ENCODE measurements at places on chromosomes 1 and 21.
A peak's percentile ranks its signal among the peaks of the same experiment; 100 is the strongest.

- DNase-seq: no peak
Observed at GRCh38 chr1:14852291-14852690, 253.8 kb downstream of the KAZN start.

DNA sequence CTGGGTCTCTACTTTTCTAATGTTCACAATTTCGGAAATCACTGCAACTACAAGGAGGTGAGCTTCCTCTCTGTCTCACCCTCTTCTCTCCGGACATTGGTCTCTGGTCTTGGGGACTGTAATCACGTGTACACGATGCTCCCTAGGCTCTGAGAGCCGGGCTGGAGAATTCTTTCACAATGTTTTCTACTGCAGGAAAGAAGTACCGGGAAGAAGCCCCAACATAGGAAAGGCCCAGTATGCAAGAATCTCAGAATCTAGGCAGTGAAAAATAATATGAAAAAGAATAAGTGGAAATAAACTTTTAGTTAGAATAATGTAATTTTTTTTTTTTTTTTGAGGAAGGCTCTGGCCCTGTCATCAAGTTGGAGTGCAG, 13.5 kb upstream of the HJV start:
- no peak for DNase-seq

- DNase-seq: no peak
Observed at GRCh38 chr1:54354899-54355298, 51.3 kb downstream of the SSBP3 start.

DNA sequence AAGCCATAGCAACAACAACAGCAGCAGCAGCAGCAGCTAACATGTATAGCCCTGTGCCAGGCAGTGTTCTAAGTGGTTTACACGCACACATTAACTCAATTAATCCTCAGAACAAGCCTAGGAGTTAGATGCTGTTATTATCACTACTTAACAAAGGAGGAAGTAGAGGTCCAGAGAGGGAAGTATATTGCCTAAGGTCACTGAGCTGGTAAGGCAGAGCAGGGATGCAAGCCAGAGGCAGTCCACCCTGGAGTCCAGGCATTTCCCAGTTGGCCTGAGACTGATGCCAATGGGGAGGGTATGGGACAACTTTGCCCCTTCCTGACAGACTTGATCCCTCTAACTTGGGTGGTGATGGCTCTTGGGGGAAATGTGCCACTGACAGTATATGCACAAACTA, 6.8 kb downstream of the CDC14A start:
- no peak for DNase-seq

GRCh38 chr1:168832661-168833060, 103.7 kb upstream of the DPT start:
- no peak for DNase-seq

DNA sequence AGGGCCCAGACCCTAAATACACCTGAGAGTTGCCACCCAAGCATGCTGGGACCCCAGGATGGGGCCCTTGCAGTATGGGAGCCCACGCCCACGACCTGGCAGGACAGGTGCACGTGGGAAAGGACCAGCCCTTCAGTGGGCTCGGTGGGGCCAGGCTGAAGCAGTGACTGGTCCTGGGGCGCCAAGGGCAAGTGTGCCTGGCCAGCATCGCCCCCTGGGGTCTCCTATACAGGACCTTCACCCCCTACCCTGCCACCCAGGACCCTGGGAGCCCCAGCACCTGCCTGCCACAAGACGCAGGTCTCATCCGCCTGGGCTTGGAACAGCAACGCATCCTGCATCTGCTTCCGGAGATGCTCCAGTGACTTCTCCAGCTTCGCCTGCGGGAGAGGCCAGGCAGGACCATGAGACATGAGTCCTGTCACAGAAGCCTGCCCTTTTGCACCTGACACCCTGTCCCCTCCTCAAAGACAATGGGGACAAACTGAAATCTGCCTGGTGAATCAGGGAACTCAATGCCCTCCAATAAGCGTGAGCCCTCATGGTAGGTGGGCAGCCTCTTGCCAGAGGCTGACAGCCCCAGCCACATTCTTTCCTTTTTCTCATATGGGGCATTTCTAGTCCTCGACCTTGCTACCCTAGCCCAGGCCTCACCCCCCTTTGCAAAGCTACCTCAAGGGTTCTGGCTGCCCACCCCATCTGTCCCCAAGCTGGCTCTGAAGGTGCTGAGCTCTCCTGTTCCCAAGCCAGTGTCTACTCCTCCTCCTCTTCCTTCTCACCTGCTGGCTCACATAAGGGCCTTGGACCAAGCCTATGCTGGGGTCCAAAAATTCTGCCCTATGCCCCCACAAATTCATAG, 4.6 kb downstream of the TRIM11 start:
- no peak for DNase-seq

DNA sequence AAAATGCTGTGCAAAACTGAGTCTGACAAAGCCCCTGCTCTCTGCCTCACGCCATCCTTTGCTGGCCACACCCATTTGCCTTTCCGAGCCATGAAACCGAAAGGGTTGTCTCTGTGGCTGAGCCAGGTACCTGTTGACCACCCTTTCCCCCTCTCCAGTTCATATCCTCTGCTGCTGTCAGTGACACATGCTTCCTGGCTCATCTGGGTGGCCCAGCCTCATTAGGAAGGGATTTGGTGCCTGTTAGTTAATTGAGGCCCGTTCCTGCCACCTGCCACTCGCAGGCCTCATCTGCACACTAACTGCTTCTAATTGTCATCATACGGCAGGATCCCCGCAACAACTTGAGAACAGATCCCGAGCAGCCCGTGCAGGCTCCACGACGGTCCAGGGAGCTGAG, 79.2 kb downstream of the OLIG1 start:
- peak; percentile 88 for DNase-seq

GRCh38 chr1:209674957-209675564, at the start of gene G0S2:
Gene G0S2, plus strand, starts transcription at chr1:209675412. Its CDS starts 273 bp downstream, at chr1:209675685.
- DNase-seq: peak; percentile 61

- DNase-seq: no peak
Observed at GRCh38 chr21:38042246-38042645, 126.0 kb upstream of the KCNJ6 start.

GRCh38 chr1:235006132-235006721, 122.4 kb downstream of the TOMM20 start:
- no peak for DNase-seq

GRCh38 chr1:164602480-164603093, 43.6 kb downstream of the PBX1 start:
- peak; percentile 63 for DNase-seq

- DNase-seq: no peak
Observed at GRCh38 chr1:7586031-7586941, 184.8 kb upstream of the VAMP3 start.

DNA sequence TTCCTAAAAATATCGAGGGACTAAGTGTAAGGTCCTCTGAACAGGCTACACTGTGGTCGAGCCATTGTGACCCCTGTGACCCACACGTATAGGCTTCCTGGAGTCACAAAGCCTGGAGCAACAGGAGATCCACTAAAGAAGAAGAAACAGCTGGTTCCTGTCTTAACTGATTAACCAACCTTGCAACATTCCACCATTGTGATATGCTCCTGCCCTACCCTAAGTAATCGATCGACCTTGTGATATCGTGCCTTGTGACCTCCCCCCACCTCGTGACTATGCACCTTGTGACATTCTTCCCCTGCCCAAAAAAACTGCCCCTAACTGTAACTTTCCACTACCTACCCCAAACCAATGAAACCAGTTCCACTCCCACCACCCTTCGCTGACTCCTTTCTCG, 304.6 kb upstream of the FAM78B start:
- no peak for DNase-seq

DNA sequence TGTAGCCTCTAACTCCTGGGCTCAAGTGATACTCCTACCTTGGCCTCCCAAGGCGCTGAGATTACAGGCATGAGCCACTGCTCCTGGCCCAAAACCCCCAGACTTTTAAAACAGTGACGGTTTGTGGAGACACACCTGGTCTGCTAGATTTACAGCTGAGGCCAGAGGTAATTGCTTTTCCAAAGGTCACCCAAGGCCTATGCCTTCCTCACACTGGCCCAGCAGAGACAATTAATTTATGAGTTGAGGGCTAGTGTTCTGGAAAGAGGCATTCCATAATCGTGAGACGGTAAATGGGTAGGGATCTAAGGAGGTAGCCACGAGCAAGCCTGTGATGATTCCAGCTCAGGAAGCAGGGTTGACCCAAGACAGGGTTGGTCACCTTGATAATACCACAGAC, 12.4 kb upstream of the PARP1 start:
- no peak for DNase-seq

DNA sequence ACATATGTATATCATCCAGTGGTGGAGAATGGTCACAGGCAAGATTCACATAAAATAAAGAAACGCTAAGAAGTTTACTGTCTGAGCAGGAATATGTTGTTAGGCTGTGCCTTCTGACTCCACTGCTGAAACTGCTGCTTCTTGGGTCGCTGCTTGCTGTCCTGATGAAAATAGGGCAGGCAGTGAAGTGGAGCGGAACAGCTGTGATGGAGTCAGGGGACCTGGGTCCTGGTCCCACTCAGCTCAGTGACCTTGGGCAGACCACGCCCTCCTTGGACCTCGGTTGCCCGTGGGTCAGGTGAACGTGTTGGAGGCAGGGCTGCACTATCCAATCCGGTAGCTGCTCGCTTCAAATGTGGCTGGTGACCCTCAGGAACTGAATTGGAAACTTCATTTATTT, 33.4 kb upstream of the IFFO2 start:
- no peak for DNase-seq

- no peak for DNase-seq
Observed at GRCh38 chr21:35646606-35647005, 413.7 kb downstream of the SETD4 start.

DNA sequence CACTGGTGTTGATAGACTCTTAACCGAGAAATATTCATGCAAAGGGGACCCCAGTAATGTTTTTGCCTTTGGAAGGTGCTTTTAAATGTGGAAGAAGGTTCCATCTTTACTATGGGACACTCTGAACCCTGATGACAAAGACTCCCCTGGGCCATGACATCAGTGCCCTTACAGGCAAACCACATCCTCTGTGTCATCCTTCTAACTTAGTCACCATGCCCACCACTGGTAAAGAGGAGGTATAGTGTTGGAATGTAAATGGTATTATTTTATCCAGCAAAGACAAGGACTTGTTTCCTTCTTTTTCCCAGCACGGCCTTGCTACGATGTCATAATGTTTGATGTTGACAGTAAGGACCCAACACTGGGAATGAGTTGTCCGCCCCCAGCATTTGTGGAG, 12.6 kb downstream of the METTL13 start:
- DNase-seq: no peak

DNA sequence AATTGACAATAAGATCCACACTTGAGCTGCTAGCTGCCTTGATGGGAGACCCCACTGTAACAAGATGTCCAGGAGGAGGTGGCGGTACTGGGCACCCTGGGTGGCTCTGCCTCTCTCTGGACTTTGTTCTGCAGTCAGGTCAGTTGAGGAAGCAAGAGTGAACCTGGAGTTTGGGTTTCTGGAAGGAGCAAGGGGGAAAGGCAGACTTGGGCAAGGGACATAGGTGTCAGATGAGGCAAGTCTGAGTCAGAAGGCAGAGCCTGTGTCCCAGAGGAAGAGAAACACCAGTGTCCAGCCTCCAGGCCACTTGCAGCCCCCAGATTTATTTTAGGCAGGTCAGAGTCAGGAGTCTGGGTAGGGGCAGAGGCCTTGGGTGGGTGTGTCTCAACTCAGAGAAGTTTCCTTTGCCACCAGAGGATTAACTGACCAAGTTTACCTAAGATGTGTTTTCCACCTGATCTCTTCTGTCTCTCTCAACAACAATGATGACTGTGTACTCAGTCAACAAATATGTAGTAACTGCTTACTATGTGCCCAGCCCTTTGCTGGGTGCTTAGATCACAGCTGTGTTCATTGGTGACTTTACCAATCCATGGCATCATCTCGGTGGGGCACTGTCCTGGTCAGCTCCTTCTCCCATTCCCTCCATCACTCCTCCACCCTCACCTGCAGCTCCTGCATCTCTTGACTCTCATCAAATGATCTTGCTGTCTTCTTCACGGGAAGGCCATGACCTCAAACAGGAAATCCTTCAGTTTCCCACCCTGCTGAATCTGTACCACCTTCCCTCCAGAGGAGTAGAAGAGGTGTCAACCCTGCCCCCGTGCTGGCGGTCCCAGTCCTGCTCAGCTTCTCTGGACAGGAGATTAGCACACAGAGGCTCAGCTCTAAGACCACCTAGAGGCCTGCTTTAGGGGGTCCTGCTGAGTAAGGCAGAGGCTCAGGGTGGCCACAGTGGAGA, 36.6 kb downstream of the ELF3 start:
- DNase-seq: no peak

Data from NCI-H526 (cell line).